ENCODE measurements at places on chromosomes 2 and 18. TPM values are rescaled to one million over a fixed set of nuclear protein-coding genes. Genes with fewer than 3 reads are reported as not detected.

The DQX1 gene
- 0.07 TPM for total RNA-seq

The FAM124B gene
- 0.33 TPM for total RNA-seq

The CDH19 gene
- 0.33 TPM for total RNA-seq

The ITGB6 gene
- 0.40 TPM for total RNA-seq

The CHST9 gene
- not detected for total RNA-seq

The KCTD1 gene
- total RNA-seq = 14.9 TPM

The ALPI gene
- total RNA-seq = not detected

The CYTIP gene
- total RNA-seq = 5.5 TPM

The AP1S3 gene
- total RNA-seq = 18.6 TPM

The CPO gene
- not detected for total RNA-seq

The GPR39 gene
- 6.4 TPM for total RNA-seq

The SULT1C4 gene
- 0.17 TPM for total RNA-seq

The GALNT3 gene
- 1.8 TPM for total RNA-seq

The RGPD8 gene
- 23.0 TPM for total RNA-seq

The TMEM131 gene
- 38.2 TPM for total RNA-seq

The CD28 gene
- not detected for total RNA-seq

The FAM237A gene
- not detected for total RNA-seq

The LDLRAD4 gene
- 1.8 TPM for total RNA-seq

The FZD7 gene
- total RNA-seq = 24.8 TPM

The MYO3B gene
- total RNA-seq = 0.13 TPM

The SLC35F6 gene
- total RNA-seq = 37.6 TPM

The EN1 gene
- total RNA-seq = 0.91 TPM

The COX7A2L gene
- total RNA-seq = 158 TPM

The NXPH2 gene
- total RNA-seq = 0.33 TPM

The RNF152 gene
- total RNA-seq = 36.8 TPM

The FABP1 gene
- not detected for total RNA-seq

The CTLA4 gene
- total RNA-seq = not detected

The TMEM163 gene
- total RNA-seq = 0.76 TPM

The CERKL gene
- not detected for total RNA-seq

The SLC5A7 gene
- total RNA-seq = not detected

The SLC14A1 gene
- total RNA-seq = 167 TPM

The PRLH gene
- total RNA-seq = not detected

The TMEM169 gene
- 0.83 TPM for total RNA-seq

The CHN1 gene
- 9.6 TPM for total RNA-seq

The TRABD2A gene
- 4.0 TPM for total RNA-seq

The STON1 gene
- 24.5 TPM for total RNA-seq

The SCN7A gene
- total RNA-seq = not detected

The LOXHD1 gene
- not detected for total RNA-seq

The CMPK2 gene
- 0.36 TPM for total RNA-seq

The PFN4 gene
- total RNA-seq = 0.17 TPM

The FAM168B gene
- 98.4 TPM for total RNA-seq

The KIF1A gene
- total RNA-seq = 0.33 TPM

The TMEM150A gene
- 21.2 TPM for total RNA-seq

All from smooth muscle cell of the pulmonary artery (primary cell).